ENCODE measurements at places on chromosomes 5 and 9.

- DNase-seq: no peak
These were observed 61.7 kb downstream of the GLRA1 start for GRCh38 chr5:151862811-151863472.

DNA sequence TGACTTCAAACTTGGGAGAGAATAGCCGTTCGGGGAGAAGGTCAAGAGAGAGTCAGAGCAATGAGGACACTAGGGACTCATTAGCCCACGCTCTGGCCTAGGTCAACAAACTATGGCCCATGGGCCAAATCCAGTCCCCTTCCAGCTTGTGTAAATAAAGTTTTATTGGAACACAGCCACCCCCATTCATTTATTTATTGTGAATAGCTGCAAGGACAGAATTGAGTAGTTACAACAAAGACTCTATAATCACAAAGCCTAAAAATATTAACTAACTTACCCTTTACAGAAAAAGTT lies 33.1 kb upstream of the TRIM32 start:
- no peak for DNase-seq

GRCh38 chr5:79738349-79738748 lies 48.7 kb downstream of the CMYA5 start:
- DNase-seq: no peak

- DNase-seq: no peak
These were observed 21.2 kb downstream of the LVRN start for GRCh38 chr5:115983519-115983918.

GRCh38 chr5:75671506-75671905 lies 45.7 kb downstream of the POC5 start:
- DNase-seq: no peak

GRCh38 chr5:81428861-81429260 lies 34.9 kb upstream of the ACOT12 start:
- DNase-seq: no peak

DNA sequence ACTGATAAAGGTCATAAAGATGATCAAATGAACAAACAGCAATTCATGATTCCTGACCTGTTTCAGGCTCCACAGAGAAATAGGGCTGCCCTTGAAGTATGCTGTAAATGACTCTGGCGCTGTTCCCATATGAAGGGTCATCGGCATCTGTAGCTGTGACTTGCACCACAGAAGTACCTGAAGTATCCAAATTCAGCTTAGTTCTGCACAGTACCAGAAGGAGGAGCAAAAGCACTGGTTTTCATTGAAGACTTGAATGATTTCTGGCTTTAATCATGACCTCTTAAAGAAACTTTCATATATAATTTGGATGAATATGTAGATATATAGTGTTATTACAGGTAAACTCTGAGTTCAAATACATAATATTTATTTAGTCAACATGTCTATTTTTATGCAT lies 109.1 kb downstream of the CDH10 start:
- no peak for DNase-seq

- no peak for DNase-seq
These were observed 41.7 kb downstream of the UNC5A start for GRCh38 chr5:176851871-176852658.

- no peak for DNase-seq
These were observed 481.3 kb downstream of the GADD45G start for GRCh38 chr9:90086101-90086511.

DNA sequence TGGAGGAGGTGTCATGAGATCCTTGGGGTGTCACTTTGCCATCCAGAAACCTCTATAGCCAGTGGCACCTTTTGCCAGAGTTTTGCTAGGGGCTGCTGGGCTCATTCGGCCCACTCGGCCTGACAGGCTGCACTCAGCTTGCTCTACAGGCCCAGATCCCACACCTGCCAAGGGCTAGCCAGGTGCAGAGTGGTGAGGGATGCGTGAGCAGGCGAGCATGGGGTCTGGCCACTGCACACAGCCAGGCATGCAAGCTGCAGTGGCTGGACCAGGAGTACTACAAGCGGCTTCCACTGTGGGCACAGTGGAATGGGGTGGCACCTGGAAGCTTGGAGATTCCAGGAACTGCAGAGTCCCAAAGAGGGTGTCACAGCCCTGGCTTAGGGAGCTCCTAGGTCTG lies 372.7 kb downstream of the CHSY3 start:
- no peak for DNase-seq

DNA sequence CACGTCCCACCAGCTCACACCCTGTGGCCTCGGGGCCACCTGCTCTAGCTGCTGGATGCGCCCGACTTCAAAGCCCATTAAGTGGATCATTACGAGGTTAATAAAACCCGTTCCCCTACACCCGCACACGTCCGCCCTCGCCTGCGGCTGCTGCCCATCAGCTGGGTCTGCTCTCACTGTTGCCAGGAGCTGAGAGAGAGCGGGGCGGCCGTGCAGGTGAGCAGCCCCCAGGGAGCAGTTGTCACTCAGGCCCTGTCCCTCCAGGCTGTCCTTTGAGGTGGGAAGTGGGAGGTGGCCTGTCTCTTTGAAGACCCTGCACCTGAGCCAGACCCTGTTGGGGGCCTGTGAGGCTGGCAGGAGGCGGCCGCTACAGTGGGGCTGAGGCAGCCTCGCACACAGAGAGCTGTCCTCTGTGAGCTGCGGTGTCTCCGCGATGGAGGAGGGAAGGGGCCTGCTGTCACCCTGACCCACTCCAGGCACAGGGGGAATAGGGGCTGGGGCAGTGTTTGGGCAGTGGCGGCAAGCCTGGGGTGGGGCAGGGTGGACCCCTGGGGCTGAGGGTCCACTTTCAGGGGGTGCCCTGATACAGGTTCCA lies 12.8 kb upstream of the UNC5A start:
- no peak for DNase-seq

- DNase-seq: no peak
These were observed 27.9 kb downstream of the RHOBTB3 start for GRCh38 chr5:95759005-95759404.

- DNase-seq: no peak
These were observed 9.9 kb upstream of the ANKHD1 start for GRCh38 chr5:140391732-140392131.

DNA sequence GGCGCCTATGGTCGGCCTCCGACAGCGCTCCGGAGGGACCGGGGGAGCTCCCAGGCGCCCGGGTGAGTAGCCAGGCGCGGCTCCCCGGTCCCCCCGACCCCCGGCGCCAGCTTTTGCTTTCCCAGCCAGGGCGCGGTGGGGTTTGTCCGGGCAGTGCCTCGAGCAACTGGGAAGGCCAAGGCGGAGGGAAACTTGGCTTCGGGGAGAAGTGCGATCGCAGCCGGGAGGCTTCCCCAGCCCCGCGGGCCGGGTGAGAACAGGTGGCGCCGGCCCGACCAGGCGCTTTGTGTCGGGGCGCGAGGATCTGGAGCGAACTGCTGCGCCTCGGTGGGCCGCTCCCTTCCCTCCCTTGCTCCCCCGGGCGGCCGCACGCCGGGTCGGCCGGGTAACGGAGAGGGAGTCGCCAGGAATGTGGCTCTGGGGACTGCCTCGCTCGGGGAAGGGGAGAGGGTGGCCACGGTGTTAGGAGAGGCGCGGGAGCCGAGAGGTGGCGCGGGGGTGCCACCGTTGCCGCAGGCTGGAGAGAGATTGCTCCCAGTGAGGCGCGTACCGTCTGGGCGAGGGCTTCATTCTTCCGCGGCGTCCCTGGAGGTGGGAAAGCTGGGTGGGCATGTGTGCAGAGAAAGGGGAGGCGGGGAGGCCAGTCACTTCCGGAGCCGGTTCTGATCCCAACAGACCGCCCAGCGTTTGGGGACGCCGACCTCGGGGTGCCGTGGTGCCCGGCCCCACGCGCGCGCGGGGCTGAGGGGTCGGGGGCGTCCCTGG lies 561 bp downstream of the DAPK1 start:
- no peak for DNase-seq

DNA sequence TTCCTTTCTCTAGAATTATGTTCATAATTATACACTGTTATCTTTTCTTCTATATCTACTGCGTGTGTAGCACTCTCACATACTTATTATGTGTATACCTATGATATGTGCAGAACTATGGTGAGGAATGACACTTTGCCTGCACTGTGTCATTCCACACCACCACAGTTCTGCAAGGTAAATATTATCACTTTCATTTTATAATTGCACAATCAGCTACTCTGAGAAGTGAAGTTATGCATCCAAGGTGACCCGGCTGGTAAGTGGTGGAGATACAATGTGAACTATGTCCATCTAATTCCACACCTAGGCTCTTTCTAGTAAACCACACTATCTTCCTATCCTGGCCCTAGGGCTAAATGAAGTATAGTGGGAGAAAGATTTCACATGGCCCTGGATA lies 170.1 kb upstream of the ATP10B start:
- no peak for DNase-seq

Data from SIG-M5 (cell line).